NCI-H510A (cell line): ENCODE measurements at places on chromosomes 2 and 18.

DNA sequence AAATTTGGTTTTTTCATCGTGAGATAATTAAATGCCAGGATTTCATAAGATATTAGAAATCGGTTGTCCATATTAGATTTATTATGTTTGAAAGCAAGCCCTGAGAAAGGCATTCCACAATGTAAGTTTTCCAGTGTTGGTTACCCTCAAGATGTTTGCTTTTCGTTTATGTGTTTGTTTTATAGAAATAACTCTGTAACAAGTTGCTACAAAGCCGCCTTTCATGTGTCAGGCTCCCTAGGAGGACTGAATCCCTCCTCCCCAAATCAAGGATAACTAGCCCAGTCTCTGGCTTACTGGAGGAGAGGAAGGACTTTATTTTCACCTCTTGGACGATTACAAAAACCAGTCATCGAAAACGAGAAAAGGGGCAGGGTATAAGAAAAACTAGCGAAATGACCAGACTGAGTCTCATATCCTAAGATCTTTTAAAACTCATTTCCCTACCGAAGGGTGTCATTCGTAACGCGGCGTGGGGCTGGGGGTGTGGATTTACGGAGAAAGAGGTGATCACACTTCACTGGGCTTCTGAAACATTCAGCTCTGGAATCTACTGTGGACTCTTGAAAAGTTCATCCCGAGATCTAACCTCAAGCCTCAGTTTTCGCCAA is 1.0 kb upstream of the PEX13 start:
- no peak for DNase-seq

DNA sequence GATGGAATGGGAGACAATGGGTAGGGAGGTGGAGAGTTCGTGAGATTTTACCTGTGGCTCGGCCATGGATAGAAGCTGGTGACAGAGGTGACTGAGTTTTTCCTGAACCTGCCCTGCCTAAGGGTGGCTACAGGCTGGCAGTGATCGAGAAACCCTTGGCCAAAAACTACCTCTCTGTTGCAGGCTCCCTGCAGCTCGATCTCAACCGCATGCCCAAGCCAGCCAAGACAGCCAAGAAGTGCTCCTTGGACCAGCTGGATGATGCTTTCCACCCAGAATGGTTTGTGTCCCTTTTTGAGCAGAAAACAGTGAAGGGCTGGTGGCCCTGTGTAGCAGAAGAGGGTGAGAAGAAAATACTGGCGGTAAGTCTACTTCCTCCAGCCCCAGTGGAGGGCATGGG is 225.5 kb downstream of the DYSF start:
- no peak for DNase-seq

DNA sequence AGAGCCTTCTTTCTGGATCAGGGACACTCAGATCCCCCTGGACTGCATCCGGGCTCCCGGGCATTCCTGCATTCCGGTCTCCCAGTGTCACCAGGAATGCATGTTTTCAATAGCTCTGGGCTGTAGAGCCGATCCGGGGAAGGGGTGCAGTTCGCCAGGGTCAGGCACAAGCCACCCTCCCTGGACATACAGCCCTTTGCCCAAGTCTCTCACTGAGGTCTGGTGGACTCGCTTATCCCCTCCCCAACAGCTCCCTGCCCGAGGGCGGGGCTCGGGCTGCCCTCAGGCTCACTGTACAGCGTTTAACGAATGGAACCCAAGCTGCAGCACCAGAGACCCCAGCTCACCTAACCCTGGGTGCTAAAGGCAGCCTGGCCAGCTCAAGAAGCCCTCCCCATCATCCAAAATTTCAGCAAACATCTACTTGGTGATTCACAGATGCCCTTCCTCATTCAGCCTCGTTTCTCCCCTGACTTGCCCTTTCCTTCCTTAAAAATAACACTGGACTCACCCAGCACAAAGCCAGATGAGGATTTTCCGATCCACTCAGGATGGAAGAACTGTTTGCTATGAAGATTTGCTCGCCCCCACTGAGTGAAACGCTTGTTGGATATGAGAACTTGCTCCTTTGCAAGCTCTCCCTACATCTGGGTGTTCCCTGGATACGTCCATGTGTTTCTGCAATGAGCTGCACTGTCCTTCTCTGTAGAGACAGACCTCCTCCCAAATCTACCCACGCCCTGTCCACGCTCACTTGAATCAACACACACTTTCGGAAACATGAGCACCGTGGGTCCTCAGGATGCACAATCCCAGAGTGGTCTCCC is 58.1 kb downstream of the PXDN start:
- no peak for DNase-seq

GRCh38 chr2:20641123-20641985 is 9.5 kb downstream of the HS1BP3 start:
- no peak for DNase-seq

GRCh38 chr2:85996591-85996990 is 107.8 kb upstream of the ST3GAL5 start:
- no peak for DNase-seq

DNA sequence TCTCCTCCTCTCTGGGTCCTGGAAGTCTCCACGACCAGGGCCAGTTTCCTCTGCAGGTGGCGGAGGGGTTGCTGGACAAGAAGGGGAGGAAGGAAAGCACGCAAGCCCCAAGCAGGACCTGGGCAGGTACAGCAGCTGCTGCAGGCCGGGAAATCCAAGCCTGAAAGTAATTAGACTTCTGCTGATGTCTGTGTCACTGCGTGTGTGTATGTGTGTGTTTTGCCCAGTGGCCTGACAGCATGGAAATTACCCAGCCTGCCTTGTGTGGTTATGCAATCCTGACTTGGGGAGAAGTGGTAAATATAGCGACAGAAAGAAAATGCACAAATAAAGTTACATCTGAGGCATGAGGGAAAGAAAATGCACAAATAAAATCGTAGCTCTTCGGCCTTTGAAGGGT is 121.8 kb upstream of the ZBTB14 start:
- DNase-seq = no peak

DNA sequence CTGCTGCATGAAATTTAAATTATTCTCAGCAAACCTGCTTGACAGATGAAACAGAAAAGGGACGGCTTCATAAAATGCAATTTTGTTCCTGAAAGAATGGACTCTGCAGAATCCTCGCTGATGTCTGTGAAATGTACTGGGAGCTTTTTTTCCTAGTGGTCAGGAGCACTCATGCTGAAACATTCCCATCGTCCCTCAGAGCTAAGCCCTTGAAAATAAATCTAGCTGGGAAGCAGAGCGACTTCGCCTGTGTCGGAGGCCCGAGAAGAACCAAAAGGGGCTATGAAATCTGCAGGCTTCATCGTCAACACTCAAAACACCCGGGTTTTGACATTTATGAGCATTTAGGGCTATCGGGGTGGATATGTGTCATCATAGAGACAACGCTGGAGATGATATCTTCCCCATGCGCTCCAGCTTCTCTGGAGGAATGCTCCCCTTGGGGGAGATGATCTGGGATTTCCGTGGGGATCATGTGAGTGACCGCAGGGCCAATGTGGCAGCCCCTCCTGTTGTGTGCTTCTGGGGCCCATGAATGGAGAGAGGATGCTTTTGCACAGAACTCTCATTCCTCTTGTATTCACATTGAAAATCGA is 182.3 kb downstream of the KLHL29 start:
- no peak for DNase-seq

DNA sequence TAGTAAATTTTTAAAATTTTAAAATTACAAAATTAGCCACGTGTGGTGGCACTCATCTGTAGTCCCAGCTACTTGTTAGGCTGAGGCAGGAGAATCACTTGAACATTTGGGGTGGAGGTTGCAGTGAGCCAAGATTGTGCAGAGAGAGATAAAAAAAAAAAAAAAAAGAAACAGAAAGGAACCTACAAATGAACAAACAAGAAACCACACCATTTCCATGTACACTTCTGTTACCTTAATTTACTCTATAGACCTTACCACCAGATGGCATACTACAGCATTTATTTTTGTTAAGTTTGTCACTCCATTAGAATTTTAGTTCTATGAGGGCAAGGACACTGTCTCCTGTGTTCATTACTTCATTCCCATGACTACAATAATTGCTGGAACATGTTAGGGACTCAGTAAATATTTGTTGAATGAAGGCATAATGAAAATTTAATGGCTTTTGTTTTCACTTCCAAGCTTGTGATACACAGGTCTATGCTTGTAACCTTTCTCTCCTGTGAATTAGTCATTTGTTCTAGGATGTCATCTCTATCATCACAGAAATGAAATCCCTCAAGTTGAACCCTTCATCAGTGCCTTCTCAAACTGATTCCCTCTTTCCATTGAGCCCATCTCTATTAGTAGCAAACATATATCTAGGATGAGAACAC is 76.0 kb downstream of the ARHGAP15 start:
- no peak for DNase-seq

DNA sequence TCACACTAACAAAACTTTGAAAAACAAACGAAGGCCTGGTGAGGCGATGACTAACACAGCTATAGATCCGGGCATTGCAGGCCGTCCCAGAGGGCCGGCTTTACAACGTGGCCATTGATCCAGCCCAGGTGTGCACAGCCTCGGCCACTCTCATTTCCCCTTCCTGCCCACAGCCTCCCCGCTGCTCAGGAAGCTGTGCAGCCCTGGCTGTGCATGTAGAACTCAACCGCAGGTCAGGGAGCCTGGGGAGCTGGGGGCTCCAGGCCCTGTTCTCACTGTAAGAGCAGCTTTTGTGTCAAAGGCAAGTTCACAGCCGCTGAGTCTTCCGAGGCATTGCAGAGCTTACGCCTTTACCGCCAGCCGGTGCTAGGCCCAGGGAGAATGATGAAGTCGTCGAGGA is 87.2 kb downstream of the LONRF2 start:
- no peak for DNase-seq

- DNase-seq = peak; percentile 87
Observed at GRCh38 chr2:186589612-186590349, at the start of gene ITGAV. Gene ITGAV (plus strand): TSS chr2:186590056. CDS start chr2:186590339, 283 bp downstream.

GRCh38 chr2:22748909-22749308 is 636.1 kb upstream of the KLHL29 start:
- DNase-seq = no peak

- DNase-seq = no peak
Observed at GRCh38 chr2:46025081-46025480, 272.1 kb upstream of the EPAS1 start.

DNA sequence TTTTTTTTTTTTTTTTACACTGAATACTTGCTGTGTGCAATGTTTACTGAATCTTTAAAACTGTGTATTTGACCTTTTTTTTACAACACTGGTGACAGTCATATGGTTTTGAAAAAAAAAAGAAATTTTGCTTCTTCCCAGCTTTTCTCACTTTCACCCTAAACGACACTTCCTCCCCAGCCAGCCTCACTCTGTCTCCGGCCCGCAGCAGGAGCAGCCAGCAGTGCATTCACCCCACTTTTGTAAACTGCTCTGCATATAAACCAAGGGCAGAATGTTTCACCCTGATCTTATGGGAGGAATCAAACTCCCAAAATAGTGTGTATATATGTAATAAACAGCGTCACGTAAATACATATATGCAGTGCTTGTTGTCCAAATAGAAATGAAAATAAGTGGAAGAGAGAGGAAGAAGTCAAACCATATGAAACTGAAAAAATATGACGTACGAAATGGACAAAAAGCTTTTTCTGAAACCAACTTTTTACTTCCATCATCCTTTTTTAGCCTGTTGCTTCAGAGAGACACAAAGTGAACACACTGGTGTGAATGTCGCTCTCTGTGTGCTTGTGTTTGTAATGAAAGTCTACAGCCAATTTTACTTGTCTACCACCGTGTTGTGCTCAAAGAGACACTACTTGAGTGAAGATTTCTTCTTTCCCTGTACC is 54.2 kb downstream of the ZCCHC2 start:
- DNase-seq = no peak

DNA sequence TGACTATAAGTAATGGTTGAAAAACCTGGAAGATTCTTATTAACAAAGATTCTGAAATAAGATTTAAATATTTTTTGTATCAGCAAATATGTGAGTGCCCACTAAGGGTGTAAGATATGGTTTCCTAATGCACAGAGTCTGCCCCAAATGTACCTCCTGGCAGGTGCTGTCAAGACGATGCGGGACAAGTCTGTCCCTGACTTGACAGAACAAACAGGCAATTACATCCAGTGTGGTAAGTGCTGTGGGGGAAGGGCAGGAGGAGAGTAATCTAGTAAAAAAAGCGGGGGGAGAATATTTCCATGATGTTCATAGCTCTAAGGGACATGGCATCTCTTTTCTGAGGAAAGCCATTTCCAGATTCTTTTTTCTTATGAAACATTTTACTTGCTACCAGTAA is 127.5 kb downstream of the COL4A4 start:
- peak; percentile 9 for DNase-seq
